ENCODE measurements at places on chromosomes 5 and 9.

- no peak for DNase-seq
Observed at GRCh38 chr5:163408311-163408923, 29.0 kb upstream of the CCNG1 start.

DNA sequence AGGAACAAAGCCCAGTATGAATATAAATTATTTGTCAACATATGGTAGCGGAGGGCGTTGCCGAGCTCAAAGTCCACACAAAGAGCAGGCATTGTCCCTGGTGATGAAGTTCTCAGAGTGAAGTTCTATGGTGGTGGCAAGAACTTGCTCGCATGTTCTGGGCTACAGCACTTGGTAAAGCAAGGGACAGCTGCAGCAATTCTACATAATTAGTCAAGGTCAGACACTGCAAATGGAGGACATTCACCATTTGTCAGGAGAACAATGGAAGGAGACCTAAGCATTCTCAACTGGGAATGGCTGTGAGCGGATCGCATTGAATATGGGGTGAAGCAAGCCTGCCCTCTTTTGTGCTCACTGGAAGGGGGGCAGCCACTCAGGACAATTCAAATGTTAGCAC, 503.8 kb upstream of the ADAMTS16 start:
- no peak for DNase-seq

DNA sequence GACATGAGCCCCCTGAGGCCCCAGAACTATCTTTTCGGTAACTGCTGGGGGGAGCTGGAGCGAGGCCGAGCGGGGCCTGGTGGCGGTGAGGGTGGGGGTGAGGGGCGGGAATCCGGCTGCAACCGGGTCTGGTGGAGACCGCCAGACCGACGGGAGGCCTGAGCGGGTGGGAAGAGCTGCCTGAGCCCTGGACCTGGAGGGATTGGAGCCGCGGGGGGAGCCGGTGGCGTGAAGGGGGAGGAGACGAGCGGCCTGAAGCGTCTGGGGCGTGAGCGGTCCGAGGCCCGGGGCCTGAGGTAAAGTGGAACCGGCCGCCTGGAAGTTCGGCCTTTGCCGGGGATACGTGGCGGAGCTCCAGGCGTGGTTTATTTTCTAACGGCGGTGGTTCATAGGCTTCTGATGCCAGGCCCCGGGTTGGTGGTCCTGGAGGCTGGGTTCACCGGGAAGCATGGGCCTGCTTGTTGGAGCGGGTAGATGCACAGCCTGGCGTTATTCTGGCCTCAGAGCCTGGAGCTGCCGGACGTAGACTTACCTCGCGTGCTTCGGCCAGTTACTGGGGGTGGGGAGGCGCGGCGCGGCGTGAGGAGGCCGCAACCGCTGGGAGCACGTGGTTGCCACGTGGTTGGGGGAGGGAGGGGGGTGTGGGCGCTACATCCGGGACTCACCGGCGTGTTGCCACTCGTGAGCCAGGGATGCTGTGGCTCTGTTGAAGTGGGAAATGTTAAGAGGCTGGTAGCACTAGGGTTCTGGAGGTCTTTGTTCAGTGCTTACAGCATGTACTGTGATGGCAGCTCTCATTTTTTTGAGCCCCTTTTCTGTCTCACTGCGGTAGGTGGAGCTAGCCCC, 544 bp downstream of the NPM1 start:
- peak; percentile 70 for DNase-seq

- no peak for DNase-seq
Observed at GRCh38 chr9:92764381-92764987, at the start of gene BICD2. TSS of gene BICD2 (minus strand) at chr9:92764833. CDS start at chr9:92764744, 89 bp downstream.

DNA sequence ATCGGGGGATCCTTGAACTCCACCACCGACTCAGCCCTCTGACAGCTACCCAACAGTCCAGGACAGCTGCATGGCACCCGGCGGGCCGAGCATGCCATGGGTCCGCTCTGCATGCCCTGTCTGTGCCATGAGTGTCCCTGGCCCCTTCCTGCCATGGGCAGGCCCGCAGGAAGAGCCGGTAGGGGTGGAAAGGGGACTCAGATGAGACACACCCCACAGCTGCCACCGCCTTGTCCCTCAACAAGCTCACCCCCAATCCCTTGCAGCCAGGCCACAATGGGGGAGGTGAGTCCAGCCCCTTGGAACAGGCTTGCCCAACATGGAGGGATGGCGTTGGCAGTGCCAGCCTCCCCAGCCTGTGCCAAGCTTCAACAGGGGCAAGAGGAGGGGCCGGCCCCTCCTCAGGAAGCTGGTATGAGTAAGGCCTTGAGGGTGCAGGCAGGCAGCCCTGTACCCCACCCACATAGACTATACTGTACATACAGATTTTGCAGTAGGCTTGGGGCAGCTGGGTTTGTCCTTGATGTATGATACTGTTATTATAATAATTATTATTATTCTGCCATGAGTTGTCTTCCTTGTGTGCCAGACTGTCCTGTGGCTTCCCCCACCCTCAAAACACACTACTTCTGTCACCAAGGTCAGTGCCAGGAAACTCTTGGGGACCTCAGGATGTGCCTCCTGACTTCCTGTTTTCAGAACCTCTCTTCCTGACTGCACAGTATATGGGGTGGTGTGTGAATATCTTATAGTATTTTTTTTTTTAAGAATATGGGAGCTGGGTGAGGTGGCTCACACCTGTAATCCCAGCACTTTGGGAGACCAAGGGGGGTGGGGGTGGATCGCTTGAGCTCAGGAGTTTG, 12.0 kb upstream of the SLC34A1 start:
- no peak for DNase-seq

GRCh38 chr5:154078272-154078671, 39.5 kb downstream of the MFAP3 start:
- DNase-seq, result no peak

GRCh38 chr5:78533356-78533755, 115.2 kb downstream of the LHFPL2 start:
- no peak for DNase-seq

GRCh38 chr5:33408816-33409215, 31.9 kb upstream of the TARS1 start:
- DNase-seq, result no peak

- DNase-seq, result no peak
Observed at GRCh38 chr9:137294091-137294680, 7.9 kb downstream of the NRARP start.

DNA sequence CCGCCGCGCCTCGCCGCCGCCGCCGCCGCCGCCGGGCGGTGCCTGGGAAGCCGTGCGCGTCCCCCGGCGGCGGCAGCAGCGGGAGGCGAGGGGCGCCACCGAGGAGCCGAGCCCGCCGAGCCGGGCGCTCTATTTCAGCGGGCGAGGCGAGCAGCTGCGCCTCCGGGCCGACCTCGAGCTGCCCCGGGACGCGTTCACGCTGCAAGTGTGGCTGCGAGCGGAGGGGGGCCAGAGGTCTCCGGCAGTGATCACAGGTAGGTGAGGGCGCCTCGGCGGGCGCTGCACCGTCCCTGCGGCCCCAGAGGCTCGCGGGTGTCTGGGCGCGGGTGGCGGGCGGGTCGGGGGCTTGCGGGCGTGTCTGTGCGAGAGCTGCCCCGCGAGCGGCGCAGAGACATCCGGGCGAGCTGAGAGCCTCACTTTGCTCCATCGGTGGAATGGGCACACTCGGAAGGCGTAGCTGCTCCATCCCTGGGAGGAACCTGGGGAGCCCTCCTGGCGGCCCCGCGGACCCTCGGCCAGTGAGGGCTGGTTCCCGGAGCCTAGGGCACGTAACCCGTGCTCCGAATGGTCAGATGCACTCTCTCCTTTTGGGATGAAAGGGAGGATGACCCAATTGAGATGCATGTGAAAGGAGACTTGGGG, 864 bp downstream of the PAPPA start:
- DNase-seq, result no peak
